ENCODE measurements at places on chromosomes 4 and X.

- DNase-seq: no peak
Measured at GRCh38 chrX:43958529-43958928, 14.7 kb downstream of the NDP start.

DNA sequence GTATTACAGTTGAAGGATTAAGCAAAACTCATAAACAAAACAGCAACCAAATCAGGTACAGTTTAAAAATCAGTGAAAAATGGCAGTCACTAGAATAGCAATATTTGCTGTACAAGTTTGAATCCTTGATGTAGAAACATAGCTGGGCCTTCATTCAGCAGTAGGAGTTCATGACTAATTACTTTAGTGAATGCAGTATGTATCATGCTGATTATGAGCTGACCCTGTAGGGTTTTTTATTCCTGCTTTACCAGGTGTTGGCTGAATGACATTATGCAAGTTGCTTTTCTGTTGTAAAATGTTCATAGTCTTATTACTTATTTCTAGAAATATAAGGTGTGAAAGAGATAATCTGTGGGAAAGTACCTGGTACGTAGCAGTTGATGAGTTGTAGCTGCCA lies 179.6 kb downstream of the CCSER1 start:
- no peak for DNase-seq

GRCh38 chr4:76194325-76194724 lies 19.3 kb downstream of the SCARB2 start:
- DNase-seq: no peak

- no peak for DNase-seq
Measured at GRCh38 chr4:156496797-156497196, 474.8 kb downstream of the PDGFC start.

All from activated T-cell treated with anti-CD3 and anti-CD28 coated beads for 48 hours (primary cell).